ENCODE measurements at places on chromosomes 13 and 19. TPM values are rescaled to one million over a fixed set of nuclear protein-coding genes. Genes with fewer than 3 reads are reported as not detected.

GRCh38 chr19:41223431-41224234 is 4.6 kb downstream of the AXL start:
- DNase-seq: no peak

- DNase-seq: no peak
Observed at GRCh38 chr19:46602392-46603194, 1.5 kb downstream of the CALM3 start.

- no peak for DNase-seq
Observed at GRCh38 chr19:54178581-54179261, 5.8 kb upstream of the TMC4 start.

- DNase-seq: no peak
Observed at GRCh38 chr13:79481685-79482052, 714 bp downstream of the NDFIP2 start.

DNA sequence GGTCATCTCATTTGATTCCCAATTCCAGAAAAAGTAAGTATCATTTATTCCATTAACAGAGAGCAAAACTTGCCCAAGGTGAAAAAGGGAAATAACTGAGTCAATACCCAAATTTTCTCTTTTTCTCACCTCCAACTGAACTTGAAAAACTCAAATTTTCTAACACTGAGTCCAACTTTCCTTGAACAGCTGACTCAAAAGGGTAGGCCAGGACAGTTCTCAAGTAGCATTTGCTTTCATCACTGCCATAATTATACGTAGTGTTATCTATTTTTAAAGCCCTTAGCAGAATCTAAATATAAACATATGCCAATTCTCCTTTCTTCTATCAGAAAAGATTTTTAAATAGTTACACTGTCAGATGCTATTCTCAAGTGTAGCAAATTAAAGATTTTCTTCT is 3.5 kb downstream of the N4BP2L2 start:
- DNase-seq: no peak

- no peak for DNase-seq
Observed at GRCh38 chr13:97329331-97329730, 104.6 kb upstream of the RAP2A start.

DNA sequence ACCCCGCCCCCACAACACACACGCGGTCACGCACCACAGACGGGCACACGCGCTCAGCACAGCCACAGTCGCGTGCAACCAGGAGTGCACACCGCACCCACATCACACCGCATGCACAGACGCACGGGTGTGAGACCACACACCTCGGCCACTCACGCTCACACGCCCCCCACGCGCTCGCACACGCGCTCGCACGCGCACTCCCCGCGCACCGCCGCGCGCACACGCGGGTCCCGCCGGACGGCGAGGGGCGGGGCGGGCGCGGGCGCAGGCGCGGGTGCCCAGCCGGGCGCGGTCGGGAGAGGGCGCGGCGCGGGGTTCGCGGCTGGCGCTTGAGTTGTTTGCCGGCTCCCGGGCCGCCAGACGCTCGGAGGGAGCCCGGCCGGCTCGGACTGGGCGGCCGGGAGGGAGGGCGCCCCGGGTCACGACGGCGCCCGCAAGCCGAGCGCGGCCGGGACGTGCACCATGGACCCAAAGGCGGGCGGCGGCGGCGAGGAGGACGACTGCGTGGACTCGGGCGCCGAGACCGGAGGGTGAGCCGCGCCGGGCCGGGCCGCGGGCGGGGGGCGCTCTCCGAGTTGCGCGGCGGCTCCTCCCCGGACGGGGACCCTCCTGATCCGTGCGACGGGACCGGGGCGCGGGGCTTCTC is at the start of gene FAM124A:
FAM124A (plus strand) TSS at position 362 of the 649 bp plus-strand sequence; CDS start at position 466, 104 bp downstream.
- DNase-seq: peak; percentile 21

- DNase-seq: no peak
Observed at GRCh38 chr19:21202865-21203494, 61.1 kb downstream of the ZNF431 start.

GRCh38 chr19:48715681-48716171 is 3.8 kb downstream of the MAMSTR start:
- no peak for DNase-seq

DNA sequence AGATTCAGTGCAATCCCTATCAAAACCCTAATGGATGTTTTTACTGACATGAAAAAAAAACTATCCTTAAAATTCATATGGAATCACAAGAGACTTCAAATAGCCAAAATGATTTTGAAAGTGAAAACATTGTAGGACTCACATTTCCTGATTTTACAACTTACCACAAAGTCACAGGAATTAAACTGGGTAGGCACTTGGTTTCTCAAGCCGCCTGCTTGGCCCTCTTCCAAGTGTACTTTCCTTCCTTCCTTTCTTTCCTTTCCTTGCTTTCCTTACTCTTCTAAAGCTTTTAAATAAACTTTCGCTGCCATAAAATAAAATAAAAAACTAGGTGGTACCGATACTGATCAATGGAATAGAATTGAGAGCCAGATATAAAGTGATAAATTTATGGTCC is 21.0 kb upstream of the CD33 start:
- no peak for DNase-seq

GRCh38 chr13:107842562-107843180 is 372.7 kb downstream of the LIG4 start:
- DNase-seq: no peak

DNA sequence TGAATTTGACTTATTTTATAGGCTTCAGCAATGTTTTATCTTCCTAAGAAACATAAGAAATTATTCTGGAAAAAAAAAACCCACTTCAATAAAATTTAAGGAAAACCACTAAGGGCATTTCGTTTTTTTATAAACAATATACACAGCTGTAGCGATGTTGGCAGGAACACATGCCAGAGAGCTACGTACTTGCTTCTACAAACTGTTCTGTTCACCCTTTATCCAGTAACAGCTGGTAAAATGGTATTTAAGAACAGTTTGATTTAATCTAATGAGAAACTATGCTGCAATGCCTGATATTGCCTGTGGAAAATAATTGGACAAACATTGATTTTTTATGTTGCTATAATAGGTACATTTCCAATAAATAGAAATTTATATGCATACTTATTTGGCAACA is 137.2 kb upstream of the DACH1 start:
- DNase-seq: no peak

ZNF615 gene
- 12.0 TPM for total RNA-seq

PSG7 gene
- total RNA-seq: not detected

CALR3 gene
- not detected for total RNA-seq

Data from T-helper 17 cell (primary cell).